ENCODE measurements at places on chromosomes 1 and 21.

GRCh38 chr1:235239851-235240250 is 78.8 kb upstream of the RBM34 start:
- DNase-seq = no peak

DNA sequence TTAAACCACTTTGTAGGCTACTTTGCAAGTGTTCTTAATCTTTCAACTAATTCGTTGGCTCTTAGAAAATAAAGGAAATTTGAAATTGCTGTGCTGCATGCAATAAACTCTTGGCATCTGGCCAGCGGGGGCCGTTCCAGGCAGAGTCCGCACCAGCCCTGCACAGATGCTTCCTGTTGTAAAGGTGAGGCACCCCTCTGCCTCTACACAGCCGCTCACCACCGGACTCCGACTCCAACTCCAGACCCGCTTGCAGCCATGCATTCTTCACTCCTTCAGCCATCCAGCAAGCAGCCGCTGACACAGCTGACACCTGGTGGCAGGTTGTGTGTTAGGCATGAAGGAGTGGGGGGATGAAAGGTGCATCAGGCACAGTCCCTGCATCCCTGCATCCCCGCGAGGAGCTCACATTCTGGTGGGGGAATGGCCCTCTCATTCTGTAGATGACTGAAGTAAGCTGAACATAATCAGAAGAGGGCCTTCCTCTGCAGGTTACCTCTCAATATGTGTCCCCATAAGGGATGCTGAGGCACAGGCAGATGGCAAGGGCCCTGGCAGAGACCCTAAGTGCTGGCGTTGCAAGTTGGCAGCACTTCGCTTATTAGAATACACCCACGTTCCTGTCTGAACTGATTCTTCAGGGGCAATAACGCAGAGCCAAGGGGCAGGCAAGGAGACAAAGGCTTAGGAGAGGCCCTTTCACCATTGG is 56.8 kb downstream of the GLIS1 start:
- peak; percentile 22 for DNase-seq

- no peak for DNase-seq
Measured at GRCh38 chr1:3639397-3639911, 10.4 kb downstream of the WRAP73 start.

- DNase-seq = no peak
Measured at GRCh38 chr1:224173523-224173922, 9.5 kb upstream of the DEGS1 start.

DNA sequence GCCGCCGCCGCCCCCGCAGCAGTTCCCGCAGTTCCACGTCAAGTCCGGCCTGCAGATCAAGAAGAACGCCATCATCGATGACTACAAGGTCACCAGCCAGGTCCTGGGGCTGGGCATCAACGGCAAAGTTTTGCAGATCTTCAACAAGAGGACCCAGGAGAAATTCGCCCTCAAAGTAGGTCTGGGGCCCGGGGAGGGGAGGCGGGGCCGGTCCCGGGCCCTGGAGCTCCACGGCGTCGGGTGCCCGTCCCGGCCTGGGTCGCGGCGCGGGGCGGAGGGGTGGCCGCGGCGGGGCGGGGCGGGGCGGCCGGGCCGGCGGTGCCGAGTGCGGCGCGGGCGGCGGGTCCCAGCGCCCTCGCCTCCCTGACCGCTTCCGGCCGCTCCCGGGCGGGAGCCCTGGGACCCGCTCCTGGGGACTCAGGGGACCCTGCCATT is 646 bp downstream of the MAPKAPK2 start:
- DNase-seq = peak; percentile 27

DNA sequence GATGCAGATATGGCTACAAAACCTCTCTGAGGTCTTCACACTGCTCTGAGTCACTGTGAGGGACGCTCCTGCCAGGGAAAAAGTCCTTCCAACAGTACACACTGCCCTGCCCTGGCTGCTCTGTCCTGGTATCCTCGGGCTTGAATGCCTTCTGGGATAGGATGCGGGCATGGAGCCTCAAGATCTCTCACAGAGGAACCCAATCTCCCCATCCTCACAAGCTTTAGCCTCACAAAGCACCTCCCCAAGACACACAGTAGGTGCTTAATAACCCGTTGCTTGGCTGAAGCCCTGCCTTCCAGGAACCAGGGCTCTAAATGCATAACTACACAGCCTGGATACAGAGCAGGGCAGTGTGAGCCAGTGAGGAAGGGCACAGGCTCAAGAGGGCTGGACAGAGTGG is 9.2 kb downstream of the RAP1GAP start:
- DNase-seq = no peak

DNA sequence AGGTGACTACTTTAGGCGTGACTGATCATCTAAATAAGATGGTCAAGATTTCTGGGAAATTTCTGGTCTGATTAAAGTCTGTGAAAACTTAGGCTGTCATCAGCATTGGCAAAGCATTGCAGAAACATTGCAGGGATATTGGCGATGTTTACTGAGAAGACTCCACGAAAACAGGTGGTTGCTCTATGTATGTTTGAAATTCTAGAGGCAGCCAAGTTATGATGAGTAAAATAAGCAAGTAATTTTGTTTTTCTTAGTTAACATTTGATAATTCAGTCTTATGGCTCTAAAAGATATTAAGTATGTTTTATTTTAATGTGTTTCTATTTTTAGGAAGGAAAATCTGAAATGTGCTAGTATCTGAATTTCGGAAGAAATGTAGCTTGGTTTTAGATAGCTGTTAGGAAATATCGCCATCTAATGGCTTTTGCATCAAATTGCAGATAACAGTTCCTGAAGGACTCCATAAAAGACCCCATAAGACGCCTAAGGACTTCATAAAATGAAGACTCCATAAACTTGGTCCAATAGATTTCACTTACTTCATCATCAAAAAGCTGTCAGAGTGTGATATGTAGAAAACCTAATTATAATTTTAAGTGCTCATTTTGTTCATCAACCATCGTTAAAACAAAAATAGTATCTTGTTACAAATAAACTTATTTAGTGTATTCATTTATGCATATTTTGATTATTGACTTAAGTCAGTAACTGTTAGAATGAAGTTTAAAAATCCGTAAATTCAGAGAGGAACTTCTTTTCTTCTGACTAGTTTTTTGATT is 344.6 kb downstream of the RYR2 start:
- no peak for DNase-seq

DNA sequence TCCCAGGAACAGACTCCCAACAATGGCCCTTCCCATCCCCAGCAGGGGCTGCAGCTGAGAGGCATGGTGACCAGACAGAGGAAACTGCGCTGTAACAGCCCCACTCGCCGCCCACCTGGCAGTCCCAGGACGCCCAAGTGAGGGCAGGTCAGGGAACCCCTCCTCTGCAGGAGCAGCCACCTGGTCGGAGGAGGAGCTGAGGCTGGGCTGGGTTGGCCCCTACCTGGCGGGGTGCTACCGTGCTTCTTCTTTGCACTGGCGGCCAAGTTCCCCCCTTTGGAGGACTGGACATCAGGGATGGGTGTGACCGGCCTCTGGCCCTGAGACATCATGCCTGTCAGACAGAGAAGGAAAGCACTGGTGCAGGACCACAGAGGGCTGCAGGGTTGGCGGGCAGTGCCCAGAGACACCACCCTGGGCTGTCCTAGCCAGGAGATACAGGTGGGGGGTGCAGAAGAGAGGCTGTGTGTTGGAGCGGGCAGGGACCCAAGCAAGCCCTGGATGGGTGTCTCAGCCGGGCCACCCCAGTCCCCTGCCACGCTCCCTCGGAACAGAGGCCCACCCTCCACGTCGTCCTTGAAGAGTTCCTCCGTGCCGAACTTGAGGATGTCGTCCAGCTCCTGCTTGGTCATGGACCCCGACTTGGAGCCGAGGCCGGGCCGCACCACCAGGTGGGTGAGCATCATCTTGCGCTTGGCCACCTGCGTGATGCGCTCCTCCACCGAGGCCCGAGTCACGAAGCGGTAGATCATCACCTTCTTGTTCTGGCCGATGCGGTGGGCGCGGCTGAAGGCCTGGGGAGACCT is 51.6 kb downstream of the CHD5 start:
- no peak for DNase-seq

- no peak for DNase-seq
Measured at GRCh38 chr1:198669023-198669698, 30.3 kb downstream of the PTPRC start.

DNA sequence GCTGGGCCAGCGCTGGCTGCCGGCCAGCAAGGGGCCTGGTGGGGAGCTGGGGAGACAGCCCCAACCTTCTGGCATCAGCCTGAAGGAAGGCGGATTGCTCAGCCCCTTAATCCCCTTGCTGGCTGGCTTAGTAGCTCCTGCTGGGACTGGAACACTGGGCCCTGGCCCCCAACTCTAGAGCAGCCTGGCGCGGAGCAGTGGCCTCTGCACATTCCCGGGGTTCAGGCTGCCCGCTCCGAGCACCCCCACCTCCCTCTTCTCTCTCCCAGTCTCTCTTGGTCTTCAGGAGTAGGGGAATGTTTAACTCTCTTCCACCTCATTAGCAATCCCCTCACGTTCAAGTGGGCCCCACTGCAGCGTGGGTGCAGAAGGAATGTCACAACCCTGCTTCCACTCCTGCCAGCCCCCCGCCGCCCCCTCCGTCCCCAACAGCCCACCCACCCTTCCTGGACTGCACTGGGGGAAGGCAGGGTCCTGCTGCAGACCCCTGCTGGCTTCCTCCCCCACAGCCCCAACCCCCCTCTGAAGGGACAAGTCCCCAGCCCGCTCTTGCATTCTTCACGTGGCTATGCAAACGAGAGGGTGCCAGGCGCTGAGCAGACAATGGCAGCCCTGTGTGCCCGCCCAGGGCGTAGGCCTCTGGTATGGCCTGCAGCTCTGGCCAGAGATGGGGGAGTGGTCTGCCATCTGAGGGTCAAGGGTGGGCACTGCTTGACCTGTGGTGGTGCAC is 980 bp upstream of the CLDN19 start:
- DNase-seq = no peak

- DNase-seq = no peak
Measured at GRCh38 chr1:96487394-96487793, 234.2 kb upstream of the PTBP2 start.

DNA sequence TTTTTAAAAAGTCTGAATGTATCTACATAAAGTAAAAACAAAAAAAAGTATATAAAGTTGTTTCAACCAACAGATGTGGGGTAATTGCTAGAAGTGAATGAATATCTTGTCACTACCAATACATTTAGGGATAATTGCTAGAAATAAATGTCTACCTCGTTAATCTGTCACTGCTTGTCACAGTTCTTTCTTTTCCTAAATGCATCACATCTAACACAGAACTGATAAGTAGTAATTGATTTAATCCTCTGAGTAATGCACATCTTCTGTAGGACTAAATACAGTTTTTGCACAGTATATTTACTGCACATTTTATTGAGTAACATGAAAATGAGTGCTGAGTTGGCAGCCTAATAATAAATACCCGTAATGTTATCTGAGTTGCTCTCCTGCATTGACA is 72.2 kb downstream of the SUSD4 start:
- no peak for DNase-seq

- no peak for DNase-seq
Measured at GRCh38 chr1:228295981-228296380, 88.1 kb downstream of the OBSCN start.

GRCh38 chr1:10785728-10786638 is 10.5 kb downstream of the CASZ1 start:
- DNase-seq = no peak

Data from HL-60 (cell line).